ENCODE measurements at places on chromosomes 7 and 10. TPM values are rescaled to one million over a fixed set of nuclear protein-coding genes. Genes with fewer than 3 reads are reported as not detected.

DNA sequence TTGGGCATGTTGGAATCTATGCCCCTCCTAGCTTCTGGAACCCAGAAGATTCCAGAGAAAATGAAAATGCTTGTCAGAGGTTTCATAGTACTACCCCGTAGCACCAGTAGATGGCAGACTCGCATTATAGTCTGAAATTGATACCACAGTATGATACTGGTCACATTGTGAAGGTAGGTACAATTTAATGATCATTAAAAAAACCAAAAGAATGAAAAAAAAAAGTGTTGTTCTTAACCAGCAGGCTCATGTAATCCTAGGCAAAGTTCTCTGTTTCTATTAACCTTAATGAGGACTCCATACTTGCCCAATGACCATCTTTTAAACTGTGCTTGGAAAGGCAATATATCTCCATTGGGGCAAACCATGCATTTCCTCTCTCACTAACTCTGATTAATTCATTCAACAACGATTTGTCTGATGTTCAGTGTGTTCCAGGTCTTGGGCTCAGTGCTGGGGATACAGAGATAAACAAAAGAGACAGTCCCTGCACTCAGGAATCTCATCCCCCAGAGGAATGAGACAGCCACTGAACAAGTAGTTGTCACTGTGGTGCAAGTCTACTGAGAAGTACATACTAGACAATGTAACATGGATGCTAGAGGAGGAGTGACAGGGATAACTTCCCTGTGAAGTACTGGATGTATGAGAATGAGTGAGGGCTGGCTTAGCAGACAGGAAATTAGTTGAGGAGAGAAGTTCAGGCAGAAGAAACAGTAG, 223.5 kb upstream of the PHYHIPL start:
- no peak for DNase-seq

DNA sequence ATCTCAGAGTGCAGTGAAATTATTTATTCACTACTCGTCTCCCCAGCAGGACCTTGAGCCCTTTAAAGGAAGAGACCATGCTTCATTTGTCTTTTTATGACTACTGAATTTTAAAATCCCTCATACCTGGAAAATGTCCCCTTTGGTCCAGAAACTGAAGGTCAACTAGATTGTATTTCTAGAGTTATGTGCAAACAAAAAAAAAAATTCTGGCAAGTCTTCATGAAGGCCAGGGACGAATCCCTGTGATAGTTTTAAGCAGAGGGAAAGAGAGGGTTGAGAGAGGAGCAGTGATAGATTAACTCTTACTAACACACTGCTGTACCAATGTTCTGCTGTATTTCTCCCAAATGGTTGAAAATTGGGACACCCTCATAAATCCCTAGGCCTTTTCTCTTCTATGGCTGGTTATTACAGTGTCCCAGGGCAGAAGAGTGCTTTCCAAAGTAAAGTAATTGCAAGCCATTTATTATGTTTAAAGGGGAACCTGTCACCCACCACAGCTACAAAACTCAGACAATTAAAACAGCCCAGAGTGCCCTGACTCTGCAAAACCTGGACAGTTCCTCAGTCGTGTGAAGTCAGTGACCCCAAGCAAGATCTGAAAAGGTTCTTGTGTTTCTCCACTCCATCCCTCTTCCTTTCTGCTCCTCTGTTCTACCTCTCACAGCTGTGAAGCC, 182.8 kb upstream of the AOAH start:
- no peak for DNase-seq

The SHTN1 gene
- not detected for total RNA-seq

The PLPP4 gene
- not detected for total RNA-seq

The UBTD1 gene
- 3.3 TPM for total RNA-seq
